ENCODE measurements at places on chromosomes 3 and 15. TPM values are rescaled to one million over a fixed set of nuclear protein-coding genes. Genes with fewer than 3 reads are reported as not detected.

- H3K36me3 ChIP-seq = no peaks in the 10 kb centered on the region
- H3K27me3 ChIP-seq = no peaks in the 10 kb centered on the region
- H3K4me3 ChIP-seq = no peak overlapping the region
- H3K27ac ChIP-seq = no peak overlapping the region
These were observed 17.7 kb downstream of the AMOTL2 start for GRCh38 chr3:134356411-134357040.

- H3K36me3 ChIP-seq = no peaks in the 10 kb centered on the region
- H3K27ac ChIP-seq = no peak overlapping the region
- no peak for DNase-seq
- H3K27me3 ChIP-seq = no peaks in the 10 kb centered on the region
These were observed 87.0 kb upstream of the LRTM1 start for GRCh38 chr3:55014906-55015305.

DNA sequence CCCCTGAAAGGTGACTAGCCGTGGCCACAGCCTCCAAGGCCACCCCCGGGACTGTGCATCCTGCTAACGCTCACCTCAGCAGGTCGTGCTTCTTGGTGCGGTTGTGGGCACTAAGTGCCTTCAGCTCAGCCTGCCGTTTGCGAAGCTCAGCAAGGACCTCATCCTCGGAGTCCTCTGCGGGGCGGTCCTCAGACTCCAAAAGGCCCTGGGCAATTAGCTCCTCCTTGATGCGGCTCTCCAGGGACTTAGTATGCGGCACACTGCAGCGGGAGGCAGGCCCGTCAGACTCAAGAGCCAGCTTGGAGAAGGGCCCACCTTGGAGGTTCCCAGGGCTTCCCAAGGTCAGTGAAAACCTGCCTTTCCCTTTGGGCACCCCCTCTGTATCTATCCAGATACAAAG lies 8.3 kb downstream of the TADA3 start:
- DNase-seq = no peak
- no peaks in the 10 kb centered on the region for H3K27me3 ChIP-seq

GRCh38 chr3:126545544-126545943 lies 13.2 kb downstream of the C3orf22 start:
- H3K4me1 ChIP-seq = peaks cover 5% of the 10 kb centered on the region
- peaks cover 3% of the 10 kb centered on the region for H3K27me3 ChIP-seq
- H3K36me3 ChIP-seq = no peaks in the 10 kb centered on the region
- DNase-seq = no peak
- no peak overlapping the region for H3K27ac ChIP-seq

The NUTM1 gene
- total RNA-seq = not detected

- no peak overlapping the region for H3K4me3 ChIP-seq
These were observed 4.8 kb downstream of the HES1 start for GRCh38 chr3:194140520-194141414.

DNA sequence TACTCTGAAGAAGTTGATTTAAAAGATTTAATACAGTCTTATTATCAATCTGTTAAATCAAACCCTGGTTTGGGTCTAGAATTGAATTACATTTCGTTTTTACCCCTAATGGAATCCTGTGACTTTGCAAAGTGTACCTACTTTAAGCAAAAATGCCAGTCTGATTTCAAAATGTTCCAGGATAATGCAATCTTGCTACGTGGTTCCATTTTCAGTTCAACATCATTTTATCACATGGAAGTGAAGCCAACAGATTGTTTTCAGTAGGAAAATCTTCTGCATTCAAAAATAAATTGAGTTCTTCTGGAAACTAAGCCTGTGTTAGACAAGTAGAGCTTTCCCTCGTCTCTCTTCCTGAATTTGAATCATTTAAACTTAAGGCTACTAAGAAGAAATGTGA lies 356.4 kb downstream of the CHST2 start:
- no peak for DNase-seq
- no peaks in the 10 kb centered on the region for H3K36me3 ChIP-seq
- H3K4me3 ChIP-seq = no peak overlapping the region
- no peaks in the 10 kb centered on the region for H3K27me3 ChIP-seq
- no peaks in the 10 kb centered on the region for H3K4me1 ChIP-seq

The ARIH1 gene
- total RNA-seq = 127 TPM

DNA sequence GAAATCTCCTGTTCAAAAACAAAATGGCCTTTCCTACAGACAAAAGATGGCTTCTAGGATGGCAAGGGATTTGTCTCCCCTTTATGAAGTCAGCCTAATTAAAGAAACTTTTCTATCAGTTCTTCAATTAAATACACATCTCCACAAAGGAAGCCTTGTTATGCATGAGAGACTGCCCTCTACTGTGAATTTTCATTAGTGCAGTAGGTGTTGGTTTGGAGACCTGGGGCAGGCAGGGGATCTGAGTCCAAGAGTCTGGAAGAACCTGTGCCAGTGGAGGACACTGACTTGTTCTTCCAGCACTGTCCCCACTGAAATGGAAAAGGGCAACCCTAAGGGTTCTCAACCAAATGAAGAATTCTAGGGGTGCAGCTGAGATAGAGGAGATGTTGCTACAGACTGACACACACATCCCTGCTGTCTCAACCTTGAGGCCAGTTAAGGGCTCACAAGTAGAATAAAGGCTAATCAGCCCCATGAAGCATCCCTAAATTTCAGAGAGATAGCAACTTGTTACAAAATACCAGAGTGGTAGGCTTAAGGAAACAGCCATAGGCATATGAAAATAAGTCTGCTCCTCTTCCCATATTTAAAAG lies 174.0 kb upstream of the PRICKLE2 start:
- no peaks in the 10 kb centered on the region for H3K36me3 ChIP-seq
- H3K27me3 ChIP-seq = no peaks in the 10 kb centered on the region
- no peaks in the 10 kb centered on the region for H3K4me1 ChIP-seq
- H3K27ac ChIP-seq = no peak overlapping the region

GRCh38 chr15:79067072-79067833 lies 23.3 kb downstream of the RASGRF1 start:
- DNase-seq = no peak
- H3K27ac ChIP-seq = no peak overlapping the region
- no peak overlapping the region for H3K4me3 ChIP-seq
- peaks cover 2% of the 10 kb centered on the region for H3K27me3 ChIP-seq
- no peaks in the 10 kb centered on the region for H3K4me1 ChIP-seq

Data from activated CD4-positive, alpha-beta T cell treated with anti-CD3 and anti-CD28 coated beads, Interleukin-2, amount 10 ng/mL, durations not matched to agents 7 days and 5 days (primary cell).